ENCODE measurements at places on chromosomes 3 and 15. TPM values are rescaled to one million over a fixed set of nuclear protein-coding genes. Genes with fewer than 3 reads are reported as not detected.

- H3K4me1 ChIP-seq = no peaks in the 10 kb centered on the region
- peaks cover 17% of the 10 kb centered on the region for H3K27me3 ChIP-seq
- no peaks in the 10 kb centered on the region for H3K36me3 ChIP-seq
- H3K4me3 ChIP-seq = no peak overlapping the region
- H3K27ac ChIP-seq = no peak overlapping the region
Measured at GRCh38 chr3:142866841-142867631, 21.8 kb downstream of the PCOLCE2 start.

GRCh38 chr15:98035577-98036010 is 75.1 kb downstream of the ARRDC4 start:
- H3K36me3 ChIP-seq = no peaks in the 10 kb centered on the region
- no peaks in the 10 kb centered on the region for H3K27me3 ChIP-seq
- DNase-seq = no peak

DNA sequence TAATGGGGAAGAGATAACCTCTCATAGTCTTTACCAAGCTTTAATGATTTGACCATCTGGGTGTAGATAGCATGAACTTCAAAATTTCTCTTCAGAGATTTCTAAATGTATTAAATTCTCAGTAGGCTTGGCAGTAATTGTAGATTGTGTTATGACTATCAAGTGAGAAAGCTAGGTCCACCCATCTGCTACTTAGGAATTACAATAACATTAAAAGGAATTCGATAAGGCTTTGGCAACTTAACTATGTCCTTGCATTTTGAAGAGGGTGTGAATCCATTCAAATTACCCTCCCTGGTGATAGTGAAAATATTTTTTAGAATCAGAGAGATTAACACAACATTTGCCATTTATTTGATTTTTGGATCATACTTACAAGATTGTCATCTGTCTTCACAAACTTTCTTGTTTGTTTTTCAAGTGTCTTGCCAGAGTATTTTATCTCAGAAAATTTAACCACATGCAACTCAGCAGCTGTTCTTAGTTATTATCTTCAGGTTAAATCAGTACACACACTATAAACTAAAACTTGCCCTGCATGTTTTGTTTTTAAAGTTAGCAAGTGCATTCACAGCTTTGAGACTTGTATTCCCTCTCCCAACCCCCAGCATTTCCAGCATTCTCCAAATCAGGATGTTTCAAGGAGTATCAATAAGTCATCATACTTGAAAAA is 69.6 kb upstream of the COL8A1 start:
- no peak for DNase-seq
- peaks cover 2% of the 10 kb centered on the region for H3K27me3 ChIP-seq
- H3K27ac ChIP-seq = no peak overlapping the region
- no peaks in the 10 kb centered on the region for H3K36me3 ChIP-seq
- H3K4me1 ChIP-seq = no peaks in the 10 kb centered on the region

GRCh38 chr3:186070996-186071395 is 37.9 kb downstream of the ETV5 start:
- H3K4me3 ChIP-seq = no peak overlapping the region
- H3K4me1 ChIP-seq = peaks cover 10% of the 10 kb centered on the region
- H3K27me3 ChIP-seq = no peaks in the 10 kb centered on the region
- no peaks in the 10 kb centered on the region for H3K36me3 ChIP-seq
- no peak for DNase-seq
- H3K27ac ChIP-seq = no peak overlapping the region

- no peak overlapping the region for H3K4me3 ChIP-seq
- no peaks in the 10 kb centered on the region for H3K27me3 ChIP-seq
- DNase-seq = no peak
- no peaks in the 10 kb centered on the region for H3K36me3 ChIP-seq
- no peak overlapping the region for H3K27ac ChIP-seq
Measured at GRCh38 chr15:60875681-60876080, 353.4 kb downstream of the RORA start.

GRCh38 chr3:113574213-113574612 is 41.9 kb downstream of the SIDT1 start:
- H3K4me3 ChIP-seq = no peak overlapping the region
- peak overlapping the region; percentile 8 for H3K27ac ChIP-seq
- peaks cover 51% of the 10 kb centered on the region for H3K36me3 ChIP-seq
- DNase-seq = no peak
- no peaks in the 10 kb centered on the region for H3K27me3 ChIP-seq

RBM15B gene
- 28.0 TPM for total RNA-seq

CAND2 gene
- 0.22 TPM for total RNA-seq

RHCG gene
- total RNA-seq = not detected

All from activated B cell treated with CpG ODN at 0.5 μM for 24 hours (primary cell).